ENCODE measurements at places on chromosomes 7 and 10.
A peak's percentile ranks its signal among the peaks of the same experiment; 100 is the strongest.

DNA sequence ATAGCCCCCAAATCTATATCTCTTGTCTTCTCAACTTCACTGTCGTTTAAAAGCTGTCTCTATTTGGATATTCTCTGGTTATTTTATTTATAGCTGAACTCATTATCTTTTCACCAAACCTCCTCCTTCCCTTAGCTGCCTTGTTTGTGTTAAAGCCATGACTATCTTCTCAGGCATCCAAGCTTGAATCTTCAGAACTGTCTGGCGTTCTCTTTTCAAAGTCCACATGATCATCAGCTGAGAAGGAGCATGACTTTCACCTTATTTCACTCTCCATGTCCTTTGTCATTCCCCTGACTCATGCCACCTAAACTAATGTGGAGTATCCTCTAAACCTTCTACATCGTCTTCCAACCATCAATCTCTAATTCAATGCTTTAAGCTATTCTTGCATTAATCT, 5.7 kb upstream of the GLCCI1 start:
- DNase-seq: no peak

DNA sequence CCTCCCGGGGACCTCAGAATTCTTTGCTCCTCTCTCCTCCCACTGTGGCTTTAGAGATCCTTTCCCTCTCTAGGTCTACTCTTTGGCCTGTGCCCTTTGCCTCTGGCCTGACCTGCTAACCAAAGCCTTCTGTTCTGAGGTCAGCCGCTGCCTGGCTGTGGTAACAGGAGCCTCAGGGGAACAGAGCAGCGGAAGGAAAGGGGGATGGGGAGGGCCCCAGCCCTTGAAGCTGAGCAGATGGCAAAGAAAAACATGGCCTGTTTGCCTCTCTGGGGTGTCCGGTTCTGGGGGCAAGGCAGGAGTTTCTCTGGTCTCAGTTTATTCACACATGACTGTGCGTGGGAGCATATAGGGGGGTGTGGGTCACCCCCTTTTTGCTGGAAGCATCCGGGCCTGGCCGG, 28.2 kb downstream of the COL26A1 start:
- DNase-seq: no peak

DNA sequence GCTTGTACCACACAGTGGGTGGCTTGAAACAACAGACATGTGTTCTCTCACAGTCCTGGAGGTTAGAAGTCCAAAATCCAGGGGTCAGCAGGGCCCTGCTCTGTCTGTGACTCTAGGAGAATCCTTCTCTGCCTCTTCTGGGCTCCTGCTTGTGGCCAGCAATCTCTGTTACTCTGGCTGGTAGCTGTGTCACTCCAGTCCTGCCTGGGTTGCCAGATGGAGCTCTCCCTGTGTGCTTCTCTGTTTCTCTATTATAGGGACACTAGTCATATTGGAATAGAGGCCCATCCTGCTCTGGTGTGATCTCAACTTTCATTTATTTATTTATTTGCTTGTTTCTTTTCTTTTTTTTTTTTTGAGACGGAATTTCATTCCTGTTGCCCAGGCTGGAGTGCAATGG, 276.6 kb upstream of the GALNT17 start:
- no peak for DNase-seq

- DNase-seq: no peak
Observed at GRCh38 chr10:22444219-22444788, 99.0 kb downstream of the SPAG6 start.

DNA sequence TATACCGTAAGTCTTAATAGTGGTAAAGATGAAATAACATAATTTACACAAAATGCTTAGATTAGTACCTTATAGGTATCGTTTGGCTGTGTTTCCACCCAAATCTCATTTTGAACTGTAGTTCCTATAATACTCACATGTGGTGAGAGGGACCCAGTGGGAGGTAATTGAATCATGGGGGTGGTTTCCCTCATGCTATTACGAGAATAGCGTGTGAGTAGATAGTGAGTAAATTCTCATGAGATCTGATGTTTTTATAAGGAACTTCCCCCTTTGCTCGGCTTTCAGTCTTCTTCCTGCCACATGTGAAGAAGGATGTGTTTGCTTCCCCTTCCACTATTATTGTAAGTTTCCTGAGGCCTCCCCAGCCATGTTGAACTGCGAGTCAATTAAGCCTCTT, 426.3 kb upstream of the POT1 start:
- DNase-seq: no peak

DNA sequence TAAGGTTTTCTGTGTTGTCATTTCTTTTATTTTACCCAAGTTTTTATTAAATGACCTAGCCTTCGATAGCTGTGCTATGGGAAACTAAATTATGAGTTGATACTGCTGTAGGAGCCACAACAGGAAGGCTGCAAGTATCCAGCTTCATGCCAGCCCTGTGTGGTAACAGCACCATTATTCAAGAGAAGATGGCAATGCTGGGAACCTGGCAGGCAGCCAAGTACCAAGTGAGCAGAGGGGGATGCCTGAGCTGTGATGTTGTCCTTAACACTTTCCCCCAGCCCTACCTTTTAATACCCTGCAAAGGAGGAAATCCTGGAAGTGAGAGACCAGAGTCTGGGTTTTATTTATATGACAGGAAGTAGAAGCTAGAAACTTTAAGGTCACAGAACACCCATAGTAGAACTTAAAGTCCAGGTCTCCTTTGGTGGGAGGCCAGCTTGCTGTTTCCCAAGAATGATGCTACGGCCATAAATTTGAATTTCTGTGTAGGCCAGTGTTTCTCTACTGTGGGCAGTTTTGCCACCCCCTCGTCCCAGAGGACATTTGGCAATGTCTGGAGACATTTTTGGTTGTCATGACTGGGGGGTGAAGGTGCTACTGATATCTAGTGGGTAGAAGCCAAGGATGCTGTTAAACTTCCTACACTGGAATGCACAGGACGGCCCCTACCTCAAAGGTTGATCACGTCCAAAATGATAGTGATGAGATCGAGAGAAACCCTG, 9.2 kb upstream of the ATXN7L1 start:
- DNase-seq: peak; percentile 34

GRCh38 chr10:101217450-101218281, 11.6 kb downstream of the LBX1 start:
- DNase-seq: no peak

DNA sequence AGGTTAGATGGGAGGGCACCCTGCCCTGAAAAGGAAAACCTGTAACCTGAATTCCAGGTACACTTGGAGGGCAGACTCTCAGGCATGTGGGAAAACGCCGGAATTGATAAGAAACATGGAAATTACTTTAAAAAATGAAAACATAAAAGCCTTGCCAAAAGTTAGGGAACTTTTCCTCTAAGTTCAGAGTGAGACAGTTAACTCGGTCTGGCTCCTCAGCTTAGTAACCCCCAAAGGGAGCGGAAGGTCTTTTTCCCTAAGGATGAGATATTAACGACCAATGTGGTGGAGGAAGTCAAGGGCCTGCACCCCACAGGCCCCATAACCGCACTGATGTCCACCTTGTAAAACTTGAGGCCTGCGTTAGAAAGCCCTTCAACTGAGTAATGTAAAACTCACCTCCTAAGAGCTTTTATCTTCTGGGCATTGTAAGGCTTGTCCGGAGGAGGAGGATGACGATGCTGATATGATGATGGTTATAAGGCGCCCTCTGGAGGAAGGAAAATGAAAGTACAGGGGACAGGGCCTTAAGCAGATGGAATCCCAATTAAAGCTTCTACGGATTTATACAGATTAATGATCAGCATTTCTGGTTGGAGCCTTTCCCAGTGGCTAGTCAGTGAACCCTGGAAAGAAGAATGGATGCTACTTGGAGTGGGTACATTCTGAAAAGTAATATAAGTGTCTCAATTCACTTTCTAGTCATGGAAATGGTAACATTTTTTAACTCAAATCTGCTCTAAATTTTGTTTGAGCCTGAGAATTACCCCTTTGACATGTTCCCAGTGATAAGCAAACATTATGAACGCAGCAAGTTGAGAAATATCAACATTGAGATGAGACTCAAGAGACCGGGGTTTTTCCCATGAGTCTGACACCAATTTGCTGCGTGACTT, 694 bp downstream of the COL1A2 start:
- DNase-seq: no peak

GRCh38 chr10:98486421-98486820, 39.7 kb upstream of the HPS1 start:
- no peak for DNase-seq

DNA sequence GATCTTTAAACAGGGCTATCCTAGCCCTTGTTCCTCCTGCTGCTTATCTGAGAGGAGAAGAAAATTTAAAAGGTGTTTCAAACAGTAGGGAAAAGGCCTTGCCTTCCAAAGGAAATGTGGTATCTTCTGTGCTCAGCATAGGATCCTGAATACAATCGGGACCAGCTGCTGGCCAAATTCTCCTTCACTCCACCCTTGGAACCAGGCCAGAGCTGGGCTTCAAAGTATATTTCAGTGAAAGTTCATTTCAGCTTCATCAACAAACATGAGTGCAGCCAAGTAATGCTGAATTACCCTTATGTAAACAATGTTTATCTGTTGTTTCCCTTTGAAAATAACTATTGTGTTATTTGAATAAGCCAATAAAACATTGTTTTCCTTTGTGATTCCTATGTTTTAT, 146.5 kb upstream of the MEOX2 start:
- DNase-seq: no peak

DNA sequence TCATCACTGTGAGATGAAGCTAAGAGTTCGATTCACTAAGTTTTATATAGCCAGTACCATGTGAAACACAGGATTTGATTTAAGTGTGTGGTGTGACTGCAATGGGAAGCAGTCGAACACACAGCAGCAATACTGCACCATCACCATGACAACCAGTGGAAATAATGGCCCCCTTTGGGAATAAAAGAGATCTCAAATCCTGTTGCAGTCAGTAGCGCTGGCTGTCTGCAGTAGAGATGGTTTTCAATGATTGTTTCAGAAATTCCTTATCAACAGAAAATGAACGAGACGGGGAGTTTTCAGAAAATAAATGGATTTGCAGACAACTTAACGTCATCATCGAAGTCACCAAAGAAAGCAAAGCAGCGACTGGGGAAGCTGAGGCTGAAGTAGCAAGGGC, 91.0 kb downstream of the PTPRE start:
- DNase-seq: no peak

DNA sequence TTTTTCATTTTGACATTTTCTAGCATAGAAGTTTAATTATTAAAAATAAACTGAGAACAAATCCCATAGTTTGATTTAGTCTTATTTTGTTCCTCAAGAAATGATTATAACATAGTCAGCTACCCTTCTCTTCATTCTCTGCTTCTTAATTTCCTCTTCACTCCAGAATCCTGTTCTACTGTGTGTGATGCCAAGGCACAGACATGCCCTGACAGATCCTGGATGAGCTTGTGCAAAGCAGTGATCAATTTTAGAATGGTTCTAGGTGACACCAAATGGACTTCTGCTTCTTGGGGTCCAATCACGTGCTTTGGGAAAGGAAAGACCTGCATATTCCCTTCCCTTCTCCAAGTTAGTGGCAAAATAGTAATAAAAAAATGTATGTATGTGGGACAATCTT, 665.6 kb downstream of the MAGI2 start:
- no peak for DNase-seq

DNA sequence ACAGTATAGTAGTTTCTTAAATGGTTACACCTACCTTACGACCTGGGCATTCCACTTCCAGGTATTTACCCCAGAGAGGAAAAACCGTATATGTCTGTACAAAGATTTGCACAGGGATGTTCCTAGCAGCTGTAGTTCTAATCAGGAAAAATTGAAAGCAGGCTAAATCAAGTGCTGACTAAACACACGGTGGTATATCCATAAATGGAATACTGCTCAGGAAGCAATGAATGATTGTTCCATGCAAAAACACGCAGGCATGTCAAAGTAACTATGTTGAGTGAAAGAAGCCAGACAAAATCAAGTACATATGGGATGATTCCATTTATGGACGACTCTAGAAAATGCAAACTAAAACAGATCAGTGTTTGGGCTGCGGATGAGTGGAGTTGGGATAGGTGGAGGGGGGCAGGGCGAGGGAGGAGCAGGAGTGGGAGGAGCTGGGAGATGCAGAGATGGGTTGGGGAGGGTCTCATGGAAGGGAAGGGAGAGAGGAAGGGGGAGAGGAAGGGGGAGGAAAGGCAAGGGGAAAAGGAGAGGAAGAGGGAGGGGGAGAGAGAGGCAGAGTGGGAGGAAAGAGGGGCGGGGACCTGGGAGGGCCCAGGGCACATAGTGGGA, 484 bp upstream of the MSRB2 start:
- DNase-seq: no peak

GRCh38 chr7:108596560-108596959, 26.9 kb downstream of the DNAJB9 start:
- no peak for DNase-seq

DNA sequence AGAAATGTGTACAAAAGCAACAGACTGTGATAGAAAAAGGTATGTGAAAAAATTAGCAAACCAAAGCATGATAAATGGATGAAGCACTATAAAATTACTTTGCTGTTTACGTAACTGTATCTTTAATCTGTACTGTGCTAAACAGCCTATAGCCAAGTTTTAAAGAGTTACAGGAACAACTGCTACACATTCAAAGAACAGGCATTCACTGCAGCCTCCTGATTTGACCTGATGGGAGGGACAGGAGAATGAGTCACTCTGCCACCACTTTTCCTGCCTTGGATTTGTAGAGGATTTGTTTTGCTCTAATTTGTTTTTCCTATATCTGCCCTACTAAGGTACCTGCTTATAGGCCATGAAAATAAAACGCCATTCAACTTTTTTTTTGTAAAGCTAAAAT, 116.1 kb downstream of the FANK1 start:
- DNase-seq: no peak

GRCh38 chr7:132783824-132784223, 207.6 kb upstream of the PLXNA4 start:
- peak; percentile 6 for DNase-seq

DNA sequence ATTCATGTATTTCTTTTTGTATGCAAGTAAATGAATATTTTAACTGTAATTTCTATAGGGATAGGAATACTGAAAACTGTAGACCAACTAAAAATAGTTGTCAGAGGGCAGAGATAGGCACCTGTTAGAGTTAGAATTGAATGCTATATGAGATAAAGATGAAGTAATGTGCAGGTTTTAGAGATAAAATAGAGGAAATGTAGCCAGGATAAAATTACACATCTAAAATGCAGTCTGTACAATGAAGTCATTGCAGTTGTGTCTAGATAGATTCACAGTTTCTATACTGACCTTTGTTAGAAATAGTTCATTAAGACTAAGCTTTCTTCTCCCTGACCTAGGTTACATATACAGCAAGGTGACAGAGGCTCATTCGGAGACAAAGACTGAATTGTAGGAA, 46.2 kb downstream of the SMNDC1 start:
- DNase-seq: no peak

DNA sequence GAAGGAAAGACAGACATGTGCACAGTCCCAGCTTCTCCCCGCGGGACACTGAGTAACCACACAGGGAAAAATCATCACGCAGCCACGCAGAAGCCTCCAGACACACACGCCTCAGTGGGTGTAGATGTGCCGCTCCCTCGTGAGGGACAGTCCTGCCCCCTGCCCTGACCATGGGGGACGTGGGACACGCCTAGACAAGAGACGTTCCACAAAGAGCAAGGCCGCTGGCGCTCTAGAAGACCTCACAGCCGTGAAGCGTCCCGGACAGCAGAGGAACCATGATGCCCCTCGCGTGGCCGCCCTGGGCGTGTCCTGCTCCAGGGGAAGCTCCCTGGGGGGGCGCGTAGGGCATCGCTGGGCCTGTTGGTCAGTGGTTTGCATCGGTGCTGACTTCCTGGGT, 210.8 kb downstream of the DNAJB6 start:
- no peak for DNase-seq
